NCI-H774 (cell line): ENCODE measurements at places on chromosomes 1 and 21.

DNA sequence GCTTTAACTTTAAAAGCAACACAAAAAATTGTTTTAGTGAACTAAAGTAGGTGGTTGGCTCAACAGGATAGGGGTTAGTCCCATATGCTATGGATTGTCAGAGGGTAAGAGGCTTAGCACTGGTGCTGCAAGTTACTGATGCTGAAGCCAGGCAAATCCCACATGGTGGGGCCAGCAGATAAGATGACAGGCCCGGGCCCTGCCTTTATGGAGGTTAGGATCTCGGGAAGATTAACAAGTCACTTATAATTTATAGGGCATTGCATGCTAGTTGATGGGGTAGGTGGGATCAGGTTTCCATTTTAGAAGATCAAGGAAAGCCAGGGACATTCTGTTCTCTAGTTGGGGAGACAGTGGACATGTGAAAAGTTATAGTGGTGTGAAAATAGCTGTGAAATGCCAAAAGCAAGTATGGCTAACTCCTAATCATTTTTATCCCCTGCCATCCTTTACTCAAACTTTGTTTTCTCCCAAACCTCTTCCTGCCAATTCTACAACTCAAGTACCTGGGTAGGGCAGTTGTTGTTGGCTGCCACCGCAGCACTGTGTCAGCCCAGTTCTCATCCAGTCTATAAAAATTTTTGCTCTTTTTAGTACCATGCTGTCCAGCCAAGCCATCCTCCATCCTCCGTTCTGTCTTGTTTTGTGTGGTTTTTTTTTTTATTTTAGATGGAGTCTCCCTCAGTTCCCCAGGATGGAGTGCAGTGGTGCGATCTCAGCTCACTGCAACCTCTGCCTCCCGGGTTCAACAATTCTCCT is 10.3 kb downstream of the CHAF1B start:
- DNase-seq, result no peak

DNA sequence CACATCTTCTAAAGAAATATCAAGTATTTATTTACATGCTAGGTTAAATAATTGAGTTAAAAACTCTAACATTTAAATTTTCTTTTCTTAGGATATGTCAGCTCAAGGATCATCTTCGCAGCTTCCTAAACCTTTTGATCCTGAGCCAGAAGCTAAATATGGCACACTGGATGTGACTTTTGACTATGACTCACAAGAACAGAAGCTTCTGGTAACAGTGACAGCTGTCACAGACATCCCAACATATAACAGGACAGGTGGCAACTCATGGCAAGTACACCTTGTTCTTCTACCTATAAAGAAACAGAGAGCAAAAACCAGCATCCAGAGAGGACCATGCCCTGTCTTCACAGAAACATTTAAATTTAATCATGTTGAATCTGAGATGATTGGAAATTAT is 132.7 kb upstream of the SERTAD4 start:
- DNase-seq, result no peak

DNA sequence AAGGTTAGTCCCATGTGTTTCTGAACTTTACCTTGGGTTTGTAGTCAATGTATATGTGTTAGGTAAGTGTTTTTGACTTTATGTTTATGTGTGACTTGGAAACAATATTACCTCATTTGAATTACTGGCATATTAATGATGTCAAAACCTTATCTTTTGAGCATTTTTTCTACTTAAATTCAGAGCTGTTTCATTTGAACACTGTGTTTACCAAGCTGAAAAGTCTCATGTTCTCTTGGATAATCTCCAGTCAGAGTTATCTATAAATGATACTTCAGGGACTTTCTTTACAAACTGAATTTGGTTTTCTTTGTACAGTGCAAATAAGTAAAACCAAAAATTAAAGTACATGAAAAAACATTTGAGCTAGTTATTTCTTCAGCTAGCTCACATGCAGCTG is 30.0 kb downstream of the ADAMTS1 start:
- DNase-seq, result no peak

DNA sequence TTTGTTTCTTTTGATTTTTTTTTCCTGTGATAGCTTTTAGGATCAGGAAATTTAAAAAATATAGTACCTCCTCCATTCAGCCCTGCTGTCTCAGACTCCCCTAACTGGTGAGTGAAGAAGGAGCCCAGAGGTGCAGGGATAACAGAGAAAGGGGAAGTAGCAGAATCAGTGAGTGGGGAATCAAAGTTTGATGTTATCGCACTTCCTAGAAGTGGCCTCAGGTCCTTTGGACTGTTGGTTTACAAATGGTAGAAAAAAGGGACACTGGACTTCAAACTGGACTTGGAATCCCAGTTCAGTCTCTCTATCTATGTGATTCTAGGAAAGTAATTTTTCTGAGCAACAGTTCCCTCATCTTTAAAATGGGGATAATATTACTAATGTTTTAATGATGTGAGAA is 99.5 kb downstream of the FGGY start:
- no peak for DNase-seq
